Activated naive CD8-positive, alpha-beta T cell treated with anti-CD3 and anti-CD28 coated beads, Interleukin-2, amount 50 U/mL, for 16 hours (primary cell): ENCODE measurements at places on chromosomes 4 and X.
A peak's percentile ranks its signal among the peaks of the same experiment; 100 is the strongest.

DNA sequence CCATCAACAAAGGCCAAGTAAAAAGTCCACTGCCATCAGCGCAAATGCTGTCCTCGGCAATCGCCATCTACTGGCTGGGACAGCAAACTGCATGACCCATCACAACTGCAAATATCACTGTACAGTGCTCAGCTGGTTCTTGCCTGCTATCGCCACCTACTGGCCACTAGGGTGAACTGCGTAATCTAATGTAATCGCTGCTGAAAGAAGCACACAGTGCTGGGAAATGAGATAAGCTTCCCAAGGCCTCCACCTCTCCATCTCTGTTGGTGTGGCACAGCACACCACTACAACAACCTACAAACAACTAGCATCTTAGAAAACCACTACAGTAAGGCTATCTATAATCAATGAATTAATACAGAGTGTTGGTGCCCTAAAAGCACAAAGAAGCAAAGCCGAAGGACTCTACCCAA is 298.3 kb downstream of the TEX13A start:
- DNase-seq = peak; percentile 8

GRCh38 chr4:132437117-132437516 is 712.0 kb upstream of the PCDH10 start:
- no peak for DNase-seq

DNA sequence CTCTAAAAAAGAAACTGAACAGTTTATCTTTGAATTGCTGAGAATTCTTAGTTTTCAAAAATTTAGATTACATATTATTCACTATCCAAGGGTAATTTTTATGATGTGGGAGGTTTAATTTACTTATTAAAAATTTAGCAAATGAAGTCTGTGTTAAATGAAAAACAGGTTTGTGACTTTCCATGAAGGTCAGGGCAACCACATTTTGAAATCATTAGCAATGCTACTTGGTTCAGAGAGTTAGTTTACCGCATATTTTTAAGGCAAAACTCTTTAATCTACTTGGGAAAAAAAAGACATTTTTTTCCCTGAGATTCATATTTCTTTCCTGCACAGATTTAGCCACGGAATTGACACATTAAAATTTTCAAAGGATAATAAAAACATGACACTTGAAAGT is 37.3 kb upstream of the PRSS12 start:
- no peak for DNase-seq

DNA sequence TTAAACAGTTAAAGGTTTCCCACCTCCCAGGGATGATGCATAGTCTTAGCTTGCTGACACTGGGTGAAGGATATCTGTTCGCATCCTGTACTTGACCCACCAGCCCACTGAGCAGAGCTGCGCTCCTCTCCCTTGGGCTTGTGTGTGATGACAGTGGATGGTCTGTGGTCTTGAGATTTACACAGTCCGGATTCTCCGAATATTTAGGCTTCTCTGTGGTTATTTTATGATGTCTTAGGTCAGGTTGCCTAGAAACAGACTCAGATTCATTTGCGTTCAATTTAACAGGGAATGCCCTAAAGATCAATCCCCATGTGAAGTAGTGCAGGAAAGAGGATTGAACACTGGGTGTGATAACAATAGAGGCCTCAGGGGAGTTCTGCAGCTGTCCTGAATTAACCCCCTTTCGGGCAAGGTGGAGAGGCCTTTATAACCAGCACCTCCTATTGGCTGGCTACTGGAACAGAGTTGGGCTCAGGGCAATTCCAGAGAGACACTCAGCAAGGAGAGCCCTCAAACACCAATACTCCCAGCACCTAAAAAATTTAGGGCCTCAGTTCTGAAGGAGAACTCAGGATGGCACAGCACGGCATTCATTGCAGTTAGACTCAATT is 653.2 kb upstream of the GALNT7 start:
- no peak for DNase-seq

DNA sequence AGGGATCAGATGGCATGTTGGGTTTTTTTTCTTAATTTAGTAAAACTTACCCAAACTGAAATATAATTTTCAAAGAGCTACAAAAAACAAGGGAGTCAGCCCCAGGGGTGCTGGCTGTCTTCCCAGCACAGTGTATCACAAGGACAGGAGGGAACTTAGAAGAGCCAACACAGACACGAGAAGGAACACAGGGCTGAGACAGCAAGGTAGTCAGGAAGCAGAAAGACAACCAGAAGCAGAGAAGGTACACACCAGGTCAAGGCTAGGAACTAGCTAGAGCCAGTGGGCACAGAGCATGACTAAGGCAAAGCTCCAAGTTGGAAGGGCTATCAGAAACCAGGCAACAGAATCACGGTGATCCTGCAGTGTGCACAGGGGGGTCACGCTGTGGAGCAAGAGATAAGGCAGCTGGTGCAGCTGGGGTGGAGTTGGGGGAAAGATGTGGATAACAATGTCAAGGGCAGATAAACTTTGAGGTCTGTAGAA is 168.7 kb downstream of the NR3C2 start:
- DNase-seq = no peak

DNA sequence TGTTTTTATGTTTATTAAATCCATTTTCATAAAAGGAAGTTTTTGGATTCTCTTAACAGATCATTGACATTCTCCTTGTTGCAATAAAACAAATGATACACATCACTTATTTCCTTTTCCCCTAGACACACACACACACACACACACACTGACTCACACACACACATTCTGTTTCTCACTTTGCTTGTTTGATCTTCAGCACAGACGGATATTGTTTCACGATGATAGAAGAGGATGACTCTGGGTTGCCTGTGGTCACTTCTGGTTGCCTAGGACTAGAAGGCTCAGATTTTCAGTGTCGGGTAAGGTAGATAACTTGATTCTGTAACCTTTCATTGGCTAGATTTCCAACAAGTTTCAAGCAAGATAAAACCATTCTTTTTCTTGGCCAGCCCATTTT is 356.8 kb downstream of the BMPR1B start:
- no peak for DNase-seq

DNA sequence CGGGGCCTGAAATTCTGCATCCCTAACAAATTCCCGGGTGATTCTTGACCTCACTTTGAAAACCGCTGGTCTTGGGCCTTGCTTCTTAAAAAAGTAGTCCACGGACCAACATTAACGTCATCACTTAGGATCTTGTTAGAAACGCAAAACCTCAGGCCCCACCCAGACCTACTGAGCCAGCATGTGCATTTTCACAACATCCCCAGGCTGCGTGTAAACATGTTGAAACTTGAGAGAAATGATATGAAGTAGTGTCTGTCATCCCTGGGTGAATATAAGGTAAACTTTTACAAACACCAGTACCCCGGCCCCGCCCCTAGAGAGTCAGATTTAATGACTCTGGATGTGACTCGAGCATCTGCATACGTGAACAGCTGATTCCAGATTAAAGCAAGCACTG is 33.7 kb downstream of the SORBS2 start:
- DNase-seq = no peak

DNA sequence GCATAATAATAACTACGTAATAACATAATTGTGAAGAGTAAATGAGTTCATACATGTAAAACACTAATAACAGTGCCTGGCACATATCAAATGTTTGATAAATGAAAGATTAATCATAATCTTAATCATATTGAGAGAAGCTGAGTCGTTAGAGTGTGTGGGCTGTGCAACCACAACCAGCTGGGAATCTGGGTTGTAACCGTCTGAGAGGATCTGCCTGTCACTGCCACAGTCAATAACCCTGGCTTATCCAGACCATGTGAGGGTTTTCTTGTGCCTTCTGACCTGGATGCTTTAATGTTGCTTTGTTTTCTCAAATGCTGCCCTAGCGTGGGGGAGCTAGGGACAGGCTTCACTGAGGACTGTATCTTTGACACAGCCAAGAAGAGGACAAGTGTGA is 73.9 kb downstream of the TRPC5 start:
- DNase-seq = no peak

DNA sequence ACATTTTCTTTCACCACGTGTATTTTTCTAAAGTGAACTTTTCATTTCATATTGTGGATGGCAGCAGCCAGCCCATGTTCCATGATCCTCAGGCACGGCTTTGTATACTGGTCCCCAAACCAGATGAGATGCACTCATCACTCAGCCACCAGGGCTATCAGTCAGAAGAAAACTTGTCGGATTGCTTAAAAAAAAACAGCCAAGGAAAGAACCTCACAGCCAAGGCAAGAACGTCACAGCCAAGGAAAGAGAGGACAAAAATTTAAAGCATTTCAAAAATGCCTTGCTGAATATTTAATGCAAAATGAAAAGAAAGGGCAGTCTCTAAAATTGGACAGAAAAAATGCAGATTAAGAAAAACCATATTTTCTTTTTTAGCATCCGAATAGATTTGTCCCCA is 333.3 kb downstream of the PDGFC start:
- no peak for DNase-seq

DNA sequence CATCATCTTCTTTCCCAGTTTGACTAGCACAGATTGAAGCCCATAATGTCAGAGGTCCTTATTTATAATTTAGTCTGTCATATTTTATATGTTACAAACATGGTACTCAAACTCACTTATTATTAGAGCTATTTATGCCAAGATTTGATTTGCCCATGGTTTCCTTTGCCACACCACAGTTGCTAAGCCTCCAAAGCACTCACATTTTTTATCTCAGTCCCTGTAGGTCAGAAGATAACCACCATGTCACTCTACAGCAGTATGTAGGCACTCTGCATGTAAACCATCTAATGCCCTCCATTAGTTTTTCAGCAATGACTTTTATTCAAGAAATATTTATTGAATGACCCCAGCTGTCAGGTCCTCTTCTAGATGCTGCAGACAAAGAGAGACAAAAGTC is 6.7 kb downstream of the STATH start:
- no peak for DNase-seq

DNA sequence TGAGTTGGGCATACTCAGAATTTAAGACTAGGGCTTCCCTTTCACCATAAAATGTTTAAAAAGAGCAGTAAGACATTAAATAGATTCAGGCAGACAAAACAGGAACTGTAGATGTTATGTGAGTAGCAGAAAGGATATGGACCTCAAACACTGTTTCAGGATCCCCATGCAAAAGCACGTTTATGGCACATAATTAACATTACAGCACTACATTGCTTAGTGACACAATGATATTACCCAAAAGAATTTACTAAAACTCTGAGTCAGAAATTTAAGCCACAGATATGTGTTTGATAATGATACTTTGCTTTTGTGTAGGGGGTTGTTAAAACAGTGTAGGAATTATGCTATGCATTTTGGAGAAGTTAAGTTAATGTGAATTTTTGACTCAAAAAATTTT is 266.3 kb downstream of the PDGFC start:
- no peak for DNase-seq

- DNase-seq = no peak
Measured at GRCh38 chr4:184313702-184314659, 96.3 kb upstream of the ENPP6 start.

- DNase-seq = no peak
Measured at GRCh38 chr4:116529129-116529528, 556.2 kb downstream of the TRAM1L1 start.

DNA sequence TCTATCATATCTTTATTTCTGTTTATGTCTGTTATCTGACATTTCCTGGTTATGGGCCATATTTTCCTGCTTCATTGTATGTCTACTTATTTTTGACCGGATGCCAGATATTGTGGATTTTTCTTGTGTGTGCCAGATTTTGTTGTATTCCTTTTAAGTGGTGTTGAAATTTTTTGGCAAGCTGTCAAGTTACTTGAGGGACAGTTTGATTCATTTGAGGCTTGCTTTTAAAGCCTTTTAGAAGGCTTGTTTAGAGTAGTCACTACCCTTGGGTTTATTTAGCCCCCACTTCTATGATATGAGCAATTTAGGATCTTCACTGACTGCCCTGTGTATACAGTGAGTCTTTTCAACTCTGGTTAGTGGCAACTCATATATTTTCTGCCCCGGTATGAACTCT is 29.2 kb upstream of the NPY2R start:
- DNase-seq = no peak

DNA sequence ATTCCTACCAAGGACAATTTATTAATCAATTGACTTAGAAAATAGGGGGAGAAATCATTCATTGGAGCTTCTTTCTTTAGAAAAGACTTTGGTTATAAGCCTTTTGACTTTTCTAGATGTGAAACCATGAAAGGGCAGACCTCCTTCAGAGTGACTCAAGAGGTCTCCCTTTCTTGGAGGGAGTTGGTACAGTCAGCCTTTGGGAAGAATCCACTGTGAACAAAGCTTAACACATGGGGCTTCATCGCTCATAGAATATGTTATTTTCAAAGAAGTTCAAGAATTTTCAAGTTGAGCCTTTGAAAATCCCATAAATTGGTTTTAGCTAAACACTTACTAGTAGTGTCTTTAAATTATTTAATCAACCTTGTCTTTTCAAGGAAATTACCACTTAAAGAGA is 28.0 kb downstream of the RIPPLY1 start:
- DNase-seq = no peak

DNA sequence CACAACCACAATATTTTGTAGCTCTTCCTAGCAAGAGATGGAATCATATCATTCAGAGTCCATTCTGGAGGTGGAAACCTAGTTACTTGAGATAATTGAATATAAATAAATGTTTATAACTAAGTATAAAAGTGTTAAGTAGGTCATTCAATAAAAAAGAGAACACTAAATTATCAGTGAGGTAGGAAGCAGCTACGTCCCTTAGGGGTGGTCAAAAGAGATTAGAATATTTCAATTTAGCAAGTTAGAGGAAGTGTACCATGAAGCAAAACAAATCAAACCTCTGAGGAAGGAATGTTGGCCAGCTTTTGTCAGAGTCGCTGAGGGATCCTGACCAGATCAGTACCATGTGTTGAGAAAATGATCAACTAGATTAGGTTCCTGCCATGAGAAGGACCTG is 38.0 kb downstream of the GK2 start:
- no peak for DNase-seq

GRCh38 chr4:10670321-10670720 is 14.2 kb downstream of the CLNK start:
- no peak for DNase-seq

DNA sequence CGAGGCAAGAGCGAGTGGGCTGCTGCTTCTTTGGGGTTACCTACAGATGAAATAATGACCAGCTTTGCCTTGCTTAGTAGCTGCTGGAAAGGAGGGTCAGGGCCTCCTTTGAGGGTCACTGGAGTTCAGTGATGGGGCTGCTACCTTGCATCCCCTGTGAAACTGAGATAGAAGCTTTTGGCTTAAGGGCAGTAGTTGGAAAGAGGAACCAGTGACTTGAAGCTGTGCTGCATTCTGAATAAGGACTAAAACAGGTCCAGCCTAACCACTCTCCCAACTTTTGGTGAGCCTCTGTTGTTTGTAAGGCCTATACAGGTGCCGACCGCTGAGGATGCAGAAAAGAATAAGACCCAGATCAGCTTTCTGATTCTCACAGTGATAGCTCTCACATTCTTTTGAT is 41.2 kb downstream of the RASL11B start:
- DNase-seq = no peak

DNA sequence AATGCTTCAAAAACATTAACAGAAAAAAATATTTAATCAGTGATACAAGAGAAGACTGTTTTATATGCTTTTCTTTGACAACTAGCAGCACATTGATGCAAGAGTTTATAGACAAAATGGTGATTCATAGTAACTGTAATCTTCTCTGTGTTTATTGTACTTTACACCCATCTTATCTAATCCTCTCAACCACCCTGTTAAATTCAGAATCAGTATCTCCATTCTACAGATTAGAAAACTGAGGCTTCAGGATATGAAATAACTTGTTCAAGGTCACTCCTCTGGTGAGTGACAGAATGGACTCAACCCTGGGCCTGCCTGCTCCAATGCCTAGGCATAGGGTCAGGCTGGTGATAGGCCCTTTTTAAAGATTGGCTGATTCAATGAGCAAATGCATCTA is 26.1 kb upstream of the TMEM184C start:
- no peak for DNase-seq
